ENCODE measurements at places on chromosomes 7 and 10. TPM values are rescaled to one million over a fixed set of nuclear protein-coding genes. Genes with fewer than 3 reads are reported as not detected.
A peak's percentile ranks its signal among the peaks of the same experiment; 100 is the strongest.

TMUB1 gene
- 61.0 TPM for total RNA-seq

GRCh38 chr10:3624367-3624766 is 160.6 kb downstream of the KLF6 start:
- peaks cover 5% of the 10 kb centered on the region for H3K27me3 ChIP-seq
- peaks cover 10% of the 10 kb centered on the region for H3K36me3 ChIP-seq
- peak overlapping the region; percentile 65 for H3K27ac ChIP-seq
- H3K4me3 ChIP-seq, result peak overlapping the region; percentile 73

HABP2 gene
- not detected for total RNA-seq

GRCh38 chr7:44685723-44686122 is 62.9 kb upstream of the ZMIZ2 start:
- H3K27me3 ChIP-seq, result no peaks in the 10 kb centered on the region
- no peak overlapping the region for H3K27ac ChIP-seq
- H3K4me3 ChIP-seq, result no peak overlapping the region
- peaks cover 8% of the 10 kb centered on the region for H3K4me1 ChIP-seq
- DNase-seq, result no peak

- no peaks in the 10 kb centered on the region for H3K4me1 ChIP-seq
- no peak overlapping the region for H3K4me3 ChIP-seq
- no peaks in the 10 kb centered on the region for H3K36me3 ChIP-seq
- no peak overlapping the region for H3K27ac ChIP-seq
- DNase-seq, result no peak
Measured at GRCh38 chr7:24403557-24403956, 119.6 kb downstream of the NPY start.

- DNase-seq, result no peak
- peaks cover 6% of the 10 kb centered on the region for H3K27me3 ChIP-seq
- peaks cover 27% of the 10 kb centered on the region for H3K4me1 ChIP-seq
Measured at GRCh38 chr10:44993226-44993921, 7.3 kb upstream of the ZNF22 start.

- H3K27ac ChIP-seq, result no peak overlapping the region
- no peak for DNase-seq
- peaks cover 40% of the 10 kb centered on the region for H3K27me3 ChIP-seq
- peaks cover 25% of the 10 kb centered on the region for H3K4me1 ChIP-seq
Measured at GRCh38 chr10:110686047-110686446, 41.9 kb downstream of the RBM20 start.

GRCh38 chr7:14020339-14020900 is 31.0 kb upstream of the ETV1 start:
- no peak for DNase-seq
- H3K4me1 ChIP-seq, result no peaks in the 10 kb centered on the region
- no peak overlapping the region for H3K27ac ChIP-seq
- H3K27me3 ChIP-seq, result no peaks in the 10 kb centered on the region
- H3K4me3 ChIP-seq, result no peak overlapping the region
- H3K36me3 ChIP-seq, result no peaks in the 10 kb centered on the region

GRCh38 chr7:42671627-42672026 is 240.2 kb downstream of the C7orf25 start:
- peaks cover 8% of the 10 kb centered on the region for H3K36me3 ChIP-seq
- DNase-seq, result no peak
- H3K27me3 ChIP-seq, result peaks cover 9% of the 10 kb centered on the region
- no peak overlapping the region for H3K27ac ChIP-seq
- no peak overlapping the region for H3K4me3 ChIP-seq

SFRP5 gene
- not detected for total RNA-seq

SPDYE6 gene
- not detected for total RNA-seq

- H3K27me3 ChIP-seq, result peaks cover 7% of the 10 kb centered on the region
- peak overlapping the region; percentile 98 for H3K4me3 ChIP-seq
- DNase-seq, result peak; percentile 66
Measured at GRCh38 chr10:132329565-132330485, 2.2 kb upstream of the LRRC27 start.

CLCN1 gene
- total RNA-seq, result not detected

MALRD1 gene
- total RNA-seq, result not detected

CDC14C gene
- not detected for total RNA-seq

LIPM gene
- not detected for total RNA-seq

KLF14 gene
- not detected for total RNA-seq

Measured in HFFc6 (cell line).